ENCODE measurements at places on chromosomes 12 and 14.

GRCh38 chr12:58413794-58414193, 472.4 kb downstream of the ATP23 start:
- no peak for DNase-seq

- no peak for DNase-seq
Measured at GRCh38 chr12:68865399-68866164, 57.6 kb downstream of the MDM2 start.

DNA sequence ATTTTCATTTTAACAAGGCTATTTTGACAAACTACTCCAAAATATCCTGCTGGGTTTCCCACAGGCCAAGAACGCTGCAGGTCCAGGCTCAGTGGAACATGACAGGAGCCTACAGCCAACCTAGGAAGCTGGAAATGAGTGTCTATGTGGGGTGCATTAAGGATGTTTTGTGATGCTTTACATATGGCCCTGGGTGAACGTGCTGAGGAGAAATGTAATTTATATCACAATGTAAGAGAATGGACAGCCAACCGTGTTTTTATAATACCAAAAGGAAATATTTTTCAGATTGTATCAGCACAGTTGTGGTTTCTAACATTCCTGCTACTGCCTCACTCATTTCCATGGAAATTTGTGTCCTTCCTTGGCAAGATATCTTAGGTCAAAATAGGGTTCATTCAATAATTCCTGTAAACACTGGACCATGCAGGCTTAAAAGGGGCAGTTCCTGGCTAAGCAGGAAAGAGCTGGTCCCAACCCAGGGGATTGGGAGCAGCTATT, 51.5 kb downstream of the ST8SIA1 start:
- no peak for DNase-seq

- DNase-seq, result peak; percentile 30
Measured at GRCh38 chr12:27940756-27941402, 31.7 kb downstream of the PTHLH start.

DNA sequence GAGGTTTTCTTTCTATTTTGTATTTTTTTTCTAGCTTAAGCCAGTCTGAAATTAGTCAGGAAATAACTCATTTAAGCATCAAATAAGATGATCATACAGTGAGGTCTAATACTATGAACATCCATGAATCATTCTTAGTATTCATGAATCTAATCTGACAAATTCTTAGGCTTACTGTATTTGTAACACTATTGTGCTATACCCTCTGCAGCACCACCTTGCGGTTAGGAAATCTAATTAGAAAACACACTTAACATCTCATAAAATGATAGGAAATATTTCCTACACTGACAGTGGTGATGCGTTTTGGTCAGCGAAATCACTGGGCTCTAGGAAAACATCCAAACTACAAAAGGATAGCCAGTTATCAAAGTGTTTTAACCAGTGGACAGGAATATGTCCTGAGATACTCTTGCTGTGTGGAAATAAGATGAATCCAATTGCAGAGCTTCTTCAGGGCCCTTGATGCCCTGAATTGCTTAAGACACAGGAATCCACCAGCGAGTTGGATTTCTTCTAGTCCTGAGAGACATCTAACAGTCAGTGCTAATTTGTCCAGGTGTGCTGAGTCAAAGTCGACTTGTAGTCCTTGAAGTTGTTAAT, 109.3 kb upstream of the MYF6 start:
- DNase-seq, result no peak

GRCh38 chr12:131389054-131390013, 321.6 kb upstream of the SFSWAP start:
- DNase-seq, result no peak

DNA sequence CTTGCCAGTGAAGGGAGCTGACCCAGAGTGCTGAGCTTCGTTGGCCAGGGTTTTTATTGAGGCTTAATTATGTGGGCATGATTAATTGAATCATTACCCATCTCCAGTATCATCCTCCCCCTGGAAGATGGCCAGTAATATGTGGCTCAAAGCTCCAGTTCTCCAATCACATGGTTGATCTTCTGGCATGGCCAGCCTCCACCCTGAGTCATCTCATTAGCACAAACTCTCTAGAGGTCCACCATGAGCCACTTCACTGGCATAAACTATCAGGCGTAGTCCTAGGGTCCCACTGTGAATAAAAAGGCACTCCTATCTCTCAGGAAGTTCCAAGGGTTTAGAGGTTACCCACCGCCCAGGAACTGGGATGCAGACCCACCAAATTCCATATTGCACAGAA, 135.0 kb downstream of the ANO6 start:
- no peak for DNase-seq

DNA sequence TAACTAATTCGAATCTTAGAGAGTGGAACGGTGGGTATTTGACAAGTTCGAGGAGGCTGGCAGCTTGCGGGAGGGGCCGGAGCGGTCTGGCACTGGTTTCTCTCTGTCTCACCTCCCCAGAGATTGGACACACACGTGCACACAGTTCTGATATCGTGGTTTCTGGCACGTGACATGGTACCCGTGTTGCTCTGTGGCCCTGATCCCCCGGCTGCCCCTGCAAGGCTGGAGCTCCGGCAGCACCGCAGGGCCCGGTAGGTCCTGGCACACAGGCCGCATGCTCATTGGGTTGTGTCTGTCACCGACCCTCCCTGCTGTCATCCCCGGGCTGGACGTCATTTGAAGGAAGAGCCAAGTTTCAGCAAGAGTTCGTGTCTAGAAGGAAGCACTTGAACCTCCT, 82.7 kb downstream of the PPP2R5C start:
- DNase-seq, result no peak

- DNase-seq, result no peak
Measured at GRCh38 chr14:96225213-96225612, 20.6 kb downstream of the BDKRB2 start.

DNA sequence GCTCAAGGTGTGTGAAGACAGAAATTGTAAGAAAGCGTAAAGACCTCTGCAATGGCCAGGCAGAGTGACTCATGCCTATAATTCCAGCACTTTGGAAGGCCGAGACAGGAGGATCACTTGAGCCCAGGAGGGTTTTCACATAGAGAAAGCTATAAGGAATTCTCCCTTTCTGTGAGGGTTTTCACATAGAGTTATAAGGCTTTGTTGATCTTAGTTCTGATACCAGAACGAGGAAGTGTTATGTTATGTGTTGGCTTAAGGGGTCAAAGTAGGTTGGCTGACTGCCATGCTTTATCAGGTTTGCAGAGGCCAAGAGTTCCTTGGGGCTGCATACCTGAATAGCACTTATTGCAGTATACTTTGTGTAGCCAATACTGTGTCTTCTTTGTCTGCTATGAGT, 139.1 kb downstream of the ERC1 start:
- DNase-seq, result no peak
